ENCODE measurements at places on chromosomes 7 and 10. TPM values are rescaled to one million over a fixed set of nuclear protein-coding genes. Genes with fewer than 3 reads are reported as not detected.

The C10orf62 gene
- not detected for total RNA-seq

The BAMBI gene
- total RNA-seq, result 3.1 TPM

The ENO4 gene
- 0.91 TPM for total RNA-seq

The ZNF239 gene
- 4.3 TPM for total RNA-seq

- H3K27ac ChIP-seq, result no peak overlapping the region
- no peak for DNase-seq
- H3K27me3 ChIP-seq, result no peaks in the 10 kb centered on the region
- H3K4me1 ChIP-seq, result no peaks in the 10 kb centered on the region
Observed at GRCh38 chr7:136709876-136710275, 158.6 kb upstream of the CHRM2 start.

GRCh38 chr10:14017467-14017866, 313.3 kb downstream of the FRMD4A start:
- no peak for DNase-seq
- H3K4me3 ChIP-seq, result no peak overlapping the region
- no peaks in the 10 kb centered on the region for H3K4me1 ChIP-seq
- no peaks in the 10 kb centered on the region for H3K27me3 ChIP-seq
- no peaks in the 10 kb centered on the region for H3K36me3 ChIP-seq

The ITIH5 gene
- total RNA-seq, result 42.0 TPM
